ENCODE measurements at places on chromosomes 1 and 21.

DNA sequence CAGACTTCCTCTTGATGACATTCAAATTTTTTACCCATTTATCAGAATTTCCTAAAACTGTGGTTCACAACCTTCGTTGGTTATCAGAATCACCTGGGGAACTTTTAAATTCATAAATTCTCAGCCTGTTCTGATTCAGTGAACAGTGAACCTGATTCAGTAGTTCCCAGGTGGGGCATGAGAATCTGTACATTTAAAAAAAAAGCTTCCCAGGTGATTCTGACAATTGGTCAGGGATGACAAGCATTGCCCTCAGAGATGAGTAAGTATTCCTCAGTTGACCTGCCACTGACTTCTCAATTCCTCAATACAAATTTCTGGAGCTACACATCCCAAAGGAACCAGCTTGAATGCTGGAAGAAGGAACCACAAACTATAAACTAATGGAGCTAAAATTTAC, 23.5 kb upstream of the CR2 start:
- no peak for DNase-seq

DNA sequence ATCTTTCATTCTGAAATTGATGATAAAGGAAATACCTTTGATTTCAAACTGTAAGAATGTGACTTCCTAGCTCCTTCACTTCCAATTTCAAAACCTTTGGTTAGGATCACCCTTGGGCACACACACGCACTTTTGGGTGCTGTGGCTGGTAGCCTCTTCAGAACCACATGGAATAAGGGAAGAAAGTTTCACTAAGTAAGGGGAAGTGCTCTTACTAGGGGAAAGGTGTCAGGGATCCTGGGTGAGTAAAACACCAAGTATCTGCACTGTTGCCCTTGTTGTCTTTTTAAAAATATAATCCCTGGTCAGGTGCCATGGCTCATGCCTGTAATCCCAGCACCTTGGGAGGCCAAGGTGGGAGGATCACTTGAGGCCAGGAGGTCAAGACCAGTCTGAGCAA, 132.4 kb downstream of the SDCCAG8 start:
- DNase-seq: no peak

- DNase-seq: no peak
These were observed 127.4 kb downstream of the PATJ start for GRCh38 chr1:61869691-61870109.

GRCh38 chr1:69077633-69078032, 490.1 kb upstream of the LRRC7 start:
- DNase-seq: no peak

GRCh38 chr1:187390215-187390818, 561.6 kb downstream of the PLA2G4A start:
- DNase-seq: no peak

DNA sequence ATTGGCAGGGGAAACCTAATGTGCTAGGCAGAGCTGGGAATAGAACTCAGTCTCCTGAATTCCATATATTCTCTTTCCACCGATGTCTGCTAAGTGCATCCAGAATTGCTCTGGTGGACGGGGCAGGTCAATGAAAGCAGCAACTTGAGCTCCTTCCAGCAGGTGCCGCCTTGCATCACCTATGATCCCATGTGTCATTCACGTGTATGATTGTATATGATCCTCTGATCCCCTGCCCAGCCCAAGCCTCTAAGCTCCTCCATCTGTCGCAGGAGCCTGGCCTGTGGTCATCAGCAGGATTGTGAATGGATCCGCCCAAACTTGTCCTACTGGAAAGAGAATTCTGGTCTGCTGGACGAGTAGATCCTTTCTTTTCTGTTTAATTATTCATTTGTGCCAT, 13.1 kb downstream of the ACTA1 start:
- no peak for DNase-seq

Data from sigmoid colon (tissue), 7 donors.